ENCODE measurements at places on chromosomes 1 and 21.

GRCh38 chr1:68495968-68496679 is 758 bp downstream of the DEPDC1 start:
- peak; percentile 32 for DNase-seq

DNA sequence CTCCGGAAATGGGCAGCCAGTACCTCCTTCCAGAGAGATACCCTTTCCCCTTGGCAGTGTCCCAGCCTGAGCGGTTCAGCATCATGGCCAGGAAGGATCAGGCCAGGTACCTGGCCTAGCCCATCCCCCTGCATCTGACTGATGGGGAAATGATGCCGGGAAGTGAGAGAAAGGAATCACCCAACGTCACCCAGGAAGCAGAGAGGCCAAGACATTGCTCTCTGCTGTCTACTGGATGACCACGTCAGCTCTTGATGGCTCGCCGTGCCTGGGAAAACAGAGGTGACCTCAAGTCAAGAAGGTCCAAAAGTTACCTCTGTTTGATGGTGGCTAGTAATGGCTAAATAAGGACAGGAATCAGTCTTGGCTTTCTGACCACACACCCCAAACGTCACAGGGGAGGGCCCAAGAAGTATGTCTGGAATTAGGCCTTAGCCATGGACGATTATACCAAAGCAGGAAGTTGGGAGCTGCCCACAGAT is 79.0 kb downstream of the MRPL37 start:
- no peak for DNase-seq

DNA sequence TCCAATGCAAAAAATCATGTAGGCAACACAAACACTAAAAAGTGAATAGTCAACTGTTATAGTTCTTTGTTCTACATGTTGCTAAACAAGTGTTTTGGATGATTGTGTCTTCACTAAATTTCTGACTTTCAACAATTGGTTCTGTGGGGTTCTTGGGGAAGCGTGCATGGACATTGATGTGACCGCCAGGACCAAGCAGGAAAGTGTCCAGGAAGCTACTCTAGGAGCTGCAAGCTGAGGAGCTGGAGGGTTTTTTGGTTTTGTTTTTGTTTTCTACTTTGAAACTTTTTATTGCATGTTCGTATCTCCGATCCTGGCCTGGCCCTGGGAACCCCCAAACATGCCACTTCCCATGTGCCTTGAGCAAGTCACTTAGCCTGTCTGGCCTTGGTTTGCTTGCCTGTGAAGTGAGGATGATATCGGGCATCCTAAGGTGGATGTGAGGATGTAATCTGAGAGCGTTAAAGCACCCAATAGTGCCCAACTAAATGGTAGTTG is 8.0 kb downstream of the TMPRSS3 start:
- no peak for DNase-seq

DNA sequence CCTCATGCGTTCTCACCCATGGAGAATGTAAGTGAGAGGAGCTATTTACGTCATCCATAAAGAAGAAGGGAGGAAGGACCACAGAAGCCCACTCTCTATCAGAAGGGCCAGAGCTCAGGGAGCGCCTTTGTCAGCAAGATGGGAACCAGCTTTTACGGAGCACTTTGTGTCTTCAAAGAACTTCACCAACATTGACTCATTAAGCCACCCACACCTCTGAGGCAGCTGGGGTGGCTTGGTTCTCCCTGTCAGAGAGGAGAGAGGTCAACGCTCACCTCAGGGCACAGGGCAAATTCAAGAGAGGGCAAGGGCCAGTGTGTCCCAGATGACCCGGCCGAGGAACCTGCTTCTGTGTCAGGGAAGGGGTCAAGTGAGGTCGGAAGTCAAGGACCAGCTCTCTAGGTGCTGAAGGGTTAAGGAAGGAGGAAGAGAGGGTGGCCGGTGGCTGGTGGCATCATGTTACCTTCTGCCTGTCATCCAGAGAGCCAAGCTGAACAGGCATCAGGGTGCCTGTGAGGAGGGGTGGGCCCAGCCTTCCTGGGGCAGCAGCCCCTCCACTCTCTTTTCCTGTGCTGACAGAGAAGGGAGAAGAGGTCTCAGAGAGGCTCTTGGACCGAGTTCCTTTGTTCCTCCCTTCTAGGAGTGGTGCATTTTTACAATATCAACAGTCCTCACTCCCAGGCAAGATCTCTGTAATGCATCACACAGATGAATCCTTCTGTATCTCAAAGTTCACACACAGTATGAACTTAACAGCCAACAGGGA is 109.0 kb downstream of the ETS2 start:
- DNase-seq = no peak

DNA sequence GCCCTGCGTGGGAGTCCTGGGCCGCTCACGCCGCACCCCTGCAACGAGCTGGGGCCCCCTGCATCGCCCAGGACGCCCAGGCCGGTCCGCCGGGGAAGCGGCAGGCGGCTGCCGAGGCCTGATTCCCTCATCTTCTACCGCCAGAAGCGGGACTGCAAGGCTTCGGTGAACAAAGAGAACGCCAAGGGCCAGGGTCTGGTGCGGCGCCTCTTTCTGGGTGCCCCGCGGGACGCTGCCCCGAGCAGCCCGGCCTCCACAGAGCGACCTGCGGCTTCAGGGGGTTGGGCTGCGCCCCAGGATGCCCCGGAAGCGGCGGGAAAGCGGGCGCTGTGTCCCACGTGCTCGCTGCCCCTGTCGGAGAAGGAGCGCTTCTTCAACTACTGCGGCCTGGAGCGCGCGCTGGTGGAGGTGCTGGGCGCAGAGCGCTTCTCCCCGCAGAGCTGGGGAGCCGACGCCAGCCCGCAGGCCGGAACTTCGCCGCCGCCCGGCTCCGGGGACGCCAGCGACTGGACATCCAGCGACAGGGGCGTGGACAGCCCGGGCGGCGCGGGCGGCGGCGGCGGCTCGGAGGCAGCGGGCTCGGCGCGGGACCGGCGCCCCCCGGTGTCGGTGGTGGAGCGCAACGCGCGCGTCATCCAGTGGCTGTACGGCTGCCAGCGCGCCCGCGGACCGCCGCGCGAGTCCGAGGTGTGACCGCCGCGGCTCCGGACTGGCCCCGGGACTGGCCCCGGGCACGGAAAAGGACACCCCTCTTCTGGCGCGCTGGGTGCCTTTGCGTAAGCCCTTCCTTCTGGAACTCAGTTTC is 2.7 kb downstream of the FAM110D start:
- peak; percentile 48 for DNase-seq
